CD14-positive monocyte (primary cell): ENCODE measurements at places on chromosomes 16 and 17. TPM values are rescaled to one million over a fixed set of nuclear protein-coding genes. Genes with fewer than 3 reads are reported as not detected.

The IRF8 gene
- 187 TPM for polyA plus RNA-seq

The TBC1D3L gene
- polyA plus RNA-seq = 0.06 TPM

The TAOK1 gene
- polyA plus RNA-seq = 4.8 TPM

The NKD1 gene
- not detected for polyA plus RNA-seq

The EIF5A gene
- polyA plus RNA-seq = 398 and 511 TPM in 2 replicates

The KRTAP4-1 gene
- not detected for polyA plus RNA-seq

The RFWD3 gene
- polyA plus RNA-seq = 5.0 TPM

GRCh38 chr16:68802190-68802589 is 41.1 kb upstream of the TANGO6 start:
- DNase-seq = no peak

DNA sequence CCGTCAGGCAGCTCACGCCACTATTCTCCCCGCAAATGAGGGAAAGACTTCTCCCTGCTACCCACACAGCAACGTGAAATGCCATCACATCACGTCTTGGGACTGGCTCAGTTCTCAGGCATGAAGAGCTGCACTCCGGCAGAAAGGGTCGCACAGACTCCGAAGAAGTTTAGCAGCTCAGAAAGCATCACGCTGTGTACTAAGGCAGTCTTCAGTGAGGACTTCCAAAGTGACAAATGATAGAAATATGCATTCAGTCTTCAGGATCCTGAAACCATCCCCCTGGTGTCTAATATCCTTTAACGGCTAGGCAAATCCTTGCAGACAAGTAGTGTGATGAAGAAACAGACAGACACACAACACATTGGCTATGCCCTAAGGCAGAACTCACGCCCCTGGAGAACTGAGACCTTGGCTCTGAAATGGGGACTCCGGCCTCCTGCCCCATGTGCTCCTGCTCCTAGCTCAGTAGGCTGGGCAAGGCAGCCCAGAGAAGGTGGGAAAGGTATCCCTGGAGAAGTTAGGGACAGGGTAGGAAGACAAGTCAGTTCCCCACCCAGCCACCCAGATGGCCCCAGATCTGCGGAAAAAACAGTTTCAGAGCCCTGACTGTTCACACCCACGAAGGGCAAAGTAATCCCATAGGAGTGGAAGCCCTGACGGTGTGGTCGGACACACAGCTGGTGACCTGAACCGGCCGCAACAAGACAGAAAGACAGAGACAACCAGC is 1.6 kb downstream of the XYLT1 start:
- DNase-seq = no peak

DNA sequence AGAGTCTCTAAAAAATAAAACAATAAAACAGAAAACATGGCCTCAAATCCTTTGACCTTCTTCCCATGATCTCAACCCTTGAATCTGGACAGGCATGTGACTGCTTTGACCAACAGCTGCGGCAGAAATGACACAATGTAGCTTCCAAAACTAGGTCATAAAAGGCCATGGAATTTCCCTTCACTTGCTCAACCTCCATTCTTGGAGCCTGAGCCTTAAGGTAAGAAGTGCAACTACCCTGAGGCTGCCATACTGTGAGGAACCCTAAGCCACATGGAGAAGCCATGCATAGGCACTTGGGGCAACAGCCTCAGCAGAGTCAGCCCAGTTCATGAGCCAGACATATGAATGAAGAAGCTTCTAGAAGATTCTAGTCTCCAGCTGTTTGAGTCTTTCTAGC is 75.7 kb upstream of the BRD7 start:
- DNase-seq = no peak

DNA sequence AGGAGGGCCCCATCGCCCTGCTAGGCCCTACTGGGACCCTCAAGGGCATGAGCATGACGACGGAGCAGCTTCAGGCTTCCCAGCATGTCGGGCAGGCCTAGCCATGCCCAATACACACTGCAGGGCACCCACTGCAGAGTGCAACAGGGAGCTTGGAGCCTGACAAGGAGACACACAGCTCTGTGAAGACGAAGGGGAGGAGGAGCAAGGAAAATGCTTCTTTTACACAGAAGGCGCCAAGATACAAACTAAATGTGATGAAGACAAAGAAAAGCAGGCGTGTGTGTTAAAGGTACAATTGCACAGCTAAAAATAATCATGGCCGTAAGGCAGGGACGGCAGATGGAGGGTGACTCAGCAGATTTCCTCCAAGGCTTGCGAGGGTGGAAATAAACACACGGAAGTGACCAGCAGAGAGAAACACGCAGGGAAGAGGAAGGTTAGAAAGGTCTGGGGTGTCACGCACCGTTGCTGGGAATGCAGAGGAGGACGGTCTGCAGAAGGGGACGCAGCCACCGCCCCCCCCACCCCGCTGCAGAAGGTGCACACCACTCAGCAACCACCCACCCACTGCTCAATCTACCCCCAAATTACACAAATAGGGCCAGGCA is 108.5 kb downstream of the ZNF778 start:
- peak; percentile 78 for DNase-seq

- DNase-seq = peak; percentile 65
These were observed 875 bp downstream of the PRKCB start for GRCh38 chr16:23836404-23837311.

DNA sequence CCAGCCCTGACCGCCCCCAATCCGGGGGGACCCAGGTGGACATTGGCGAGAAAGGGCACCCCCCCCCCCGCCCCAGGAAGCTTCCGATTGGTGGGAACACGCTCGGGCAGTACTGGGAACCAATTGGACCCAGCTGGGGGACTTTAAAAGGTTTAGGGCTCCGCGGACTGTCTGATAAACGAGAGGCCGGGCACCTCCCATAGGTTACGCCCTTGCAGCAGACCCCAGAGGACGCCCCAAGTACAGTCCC is 245 bp downstream of the TMEM256 start:
- no peak for DNase-seq

DNA sequence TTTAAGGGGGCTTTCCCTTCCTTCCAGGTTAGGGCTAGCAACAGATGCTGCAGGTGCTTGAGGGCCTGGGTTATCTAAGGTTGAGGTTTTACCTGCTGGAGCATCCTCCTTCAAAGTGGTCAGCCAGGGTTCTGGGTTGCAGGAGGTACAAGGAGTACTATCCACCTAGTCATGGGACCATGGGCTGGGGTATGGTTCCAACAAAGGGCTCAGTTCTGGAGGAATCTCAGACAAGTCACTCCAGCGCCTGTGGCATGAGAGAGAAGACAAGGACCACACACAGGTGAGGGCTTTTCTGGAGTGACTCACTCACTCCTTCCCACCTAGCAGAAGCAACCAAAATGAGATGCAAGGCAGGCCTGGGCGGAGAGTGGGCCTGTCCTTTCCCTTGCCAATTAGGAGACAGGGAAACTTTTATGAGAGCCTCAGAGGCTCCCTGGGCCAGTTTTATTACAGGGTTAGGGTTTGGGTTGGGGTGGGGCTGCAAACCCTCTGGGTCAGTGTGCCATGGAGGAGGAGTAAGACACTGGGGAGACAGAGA is 2.2 kb downstream of the MYO19 start:
- no peak for DNase-seq
